RPMI8226 (cell line): ENCODE measurements at places on chromosomes 3 and 15.

DNA sequence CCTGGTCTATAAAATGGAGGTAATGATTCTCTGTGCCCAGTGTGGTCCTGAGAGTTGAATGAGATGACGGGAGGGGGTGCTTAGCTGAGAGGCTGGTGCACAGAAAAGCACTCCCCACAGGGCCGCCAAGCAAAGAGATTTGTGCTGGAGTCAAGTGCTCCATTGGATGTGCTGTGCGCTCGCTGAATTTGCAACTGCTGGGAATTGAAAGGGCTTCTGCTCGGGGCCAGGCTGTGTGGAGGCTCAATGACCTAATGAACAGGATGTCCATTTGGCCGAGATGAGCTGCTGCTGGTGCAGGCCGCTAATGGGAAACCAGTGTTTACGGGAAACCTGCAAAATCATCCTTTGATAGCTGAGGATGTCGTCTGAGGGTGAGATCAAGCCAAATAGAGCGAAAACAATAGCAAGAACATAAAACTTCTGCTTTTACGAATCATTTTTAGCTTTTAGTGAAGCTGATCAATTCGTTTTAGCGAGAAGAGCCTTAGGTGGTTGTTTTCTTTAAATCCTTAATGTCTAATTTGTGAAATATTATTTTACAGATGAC lies 211.7 kb downstream of the GABRG3 start:
- DNase-seq: no peak

- no peak for DNase-seq
Measured at GRCh38 chr3:11167590-11167989, 13.3 kb downstream of the HRH1 start.

GRCh38 chr15:88274553-88275460 lies 18.3 kb upstream of the NTRK3 start:
- DNase-seq: peak; percentile 70

- no peak for DNase-seq
Measured at GRCh38 chr15:65393091-65393490, 15.3 kb upstream of the IGDCC3 start.

DNA sequence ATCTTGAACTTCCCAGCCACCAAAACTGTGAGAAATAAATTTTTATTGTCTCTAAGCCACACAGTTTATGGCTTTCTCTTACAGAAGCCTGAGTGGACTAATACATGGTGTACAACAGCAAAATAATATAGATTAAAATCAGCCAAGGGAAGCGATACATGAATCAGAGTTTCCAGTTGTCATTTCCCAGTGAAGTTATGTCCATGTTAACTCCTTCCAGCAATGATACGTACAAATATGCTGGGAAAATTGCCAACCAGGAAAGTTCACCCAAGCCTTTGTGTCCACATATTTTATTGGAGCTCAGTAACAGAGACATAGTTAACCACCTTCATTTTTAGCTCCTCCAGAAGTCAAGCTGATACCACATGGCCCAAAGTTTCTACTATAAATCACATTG lies 280.9 kb upstream of the KCNMB2 start:
- DNase-seq: no peak

- no peak for DNase-seq
Measured at GRCh38 chr15:65818927-65819562, 27.0 kb upstream of the DENND4A start.

DNA sequence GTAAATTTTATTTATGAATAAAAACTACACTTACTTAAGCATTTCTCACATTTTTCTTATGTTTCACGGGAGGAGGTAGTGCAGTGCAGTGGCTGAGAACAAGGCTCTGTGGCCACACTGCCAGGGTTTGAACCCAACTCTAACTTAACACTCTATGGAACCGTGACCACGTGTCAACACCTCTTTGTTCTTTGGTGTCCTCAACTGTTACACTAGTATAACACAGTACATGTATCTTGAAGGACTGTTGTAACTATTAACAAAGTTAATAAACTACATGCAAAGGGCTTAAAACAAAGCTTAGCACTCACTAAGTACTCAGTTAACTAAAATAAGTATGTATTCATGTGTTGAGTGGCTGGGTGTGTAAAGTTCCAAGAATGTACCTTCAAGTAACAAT lies 19.5 kb downstream of the CD47 start:
- DNase-seq: no peak

- DNase-seq: no peak
Measured at GRCh38 chr15:35857567-35858226, 311.7 kb upstream of the DPH6 start.

- DNase-seq: peak; percentile 57
Measured at GRCh38 chr3:195081242-195081963, 189.6 kb downstream of the XXYLT1 start.

DNA sequence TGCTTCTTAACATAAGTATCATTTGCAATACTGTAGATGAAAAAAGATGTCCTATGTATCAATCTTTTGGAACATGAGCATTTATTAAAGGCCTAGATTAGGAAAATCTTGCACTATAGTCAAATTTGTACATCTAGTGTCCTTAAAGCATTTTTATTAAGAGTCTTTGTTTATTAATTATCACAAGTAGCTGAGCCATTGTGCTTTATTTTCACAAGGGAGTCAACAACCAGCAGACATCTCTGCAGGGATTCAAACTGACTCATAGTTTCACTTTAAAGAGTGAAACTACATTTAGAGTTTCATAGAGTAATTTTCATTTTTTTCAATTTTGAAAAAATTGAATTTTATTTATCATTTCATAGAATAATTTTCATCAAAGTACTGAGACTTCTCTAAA lies 94.5 kb upstream of the EIF1B start:
- DNase-seq: no peak

DNA sequence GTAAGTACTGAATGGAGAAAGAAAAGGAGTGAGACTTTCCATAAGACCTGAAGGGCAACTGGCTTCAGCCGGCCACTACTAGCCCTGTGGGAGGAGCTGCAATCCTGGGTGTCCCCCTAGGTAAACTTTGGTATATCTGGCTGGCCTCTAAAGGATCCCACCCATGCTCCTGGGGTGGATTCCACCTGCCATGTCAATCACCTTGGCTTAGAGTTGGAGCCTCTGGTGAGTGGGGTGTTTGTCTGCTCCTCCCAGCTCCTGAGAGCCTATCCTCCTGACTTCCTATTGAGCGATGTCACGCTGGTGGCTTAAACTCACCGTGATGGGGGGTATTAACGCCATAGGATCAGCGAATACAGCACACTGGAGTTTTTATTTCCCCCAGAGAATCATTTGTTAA lies 2.6 kb downstream of the SPTBN5 start:
- DNase-seq: no peak

- DNase-seq: no peak
Measured at GRCh38 chr3:59793976-59794375, 744.2 kb upstream of the CFAP20DC start.

DNA sequence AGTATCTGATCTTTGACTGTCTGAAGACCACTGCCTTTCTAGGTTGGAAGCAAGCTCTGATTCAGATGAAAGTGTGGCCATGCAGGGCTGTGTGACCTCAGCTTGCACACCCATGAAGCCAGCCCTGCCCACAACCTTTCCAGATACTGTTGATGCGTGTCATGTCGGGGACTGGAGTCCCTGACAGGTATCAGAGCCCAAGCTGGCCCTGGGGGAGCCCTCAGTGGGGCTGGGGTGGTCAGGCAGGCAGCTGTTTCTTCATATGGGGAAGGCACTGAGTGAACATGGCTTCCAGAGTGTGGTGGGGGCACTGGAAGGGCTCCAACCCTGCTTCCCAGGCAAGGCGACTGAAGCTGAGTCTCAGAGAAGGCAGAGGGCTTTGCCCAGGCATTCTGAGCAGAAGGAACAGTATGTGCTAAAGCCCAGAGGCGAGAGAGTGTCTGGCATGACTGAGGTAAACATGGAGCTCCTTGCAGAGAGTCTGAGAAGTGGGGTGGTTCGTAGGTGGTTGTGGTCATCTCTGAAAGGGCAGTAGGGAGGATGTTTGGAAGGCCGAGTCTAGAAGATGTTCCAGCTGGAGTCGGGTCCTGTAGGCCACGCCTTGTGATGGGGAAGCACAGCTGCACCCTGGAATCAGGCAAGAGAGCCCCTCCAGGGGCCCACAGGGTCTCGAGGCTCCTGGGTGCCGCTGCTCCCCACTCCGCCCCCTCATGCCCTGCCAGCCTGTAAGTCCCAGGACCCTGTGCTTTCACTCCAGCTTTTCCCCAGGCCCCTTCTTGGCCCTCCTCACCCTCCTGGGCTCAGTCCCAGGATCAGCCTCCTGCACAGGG lies 122.2 kb downstream of the EEFSEC start:
- DNase-seq: no peak

- DNase-seq: peak; percentile 52
Measured at GRCh38 chr15:77497110-77497737, 76.5 kb downstream of the HMG20A start.

- DNase-seq: no peak
Measured at GRCh38 chr15:70323111-70323851, 225.6 kb upstream of the TLE3 start.

- DNase-seq: no peak
Measured at GRCh38 chr3:166669781-166670180, 710.3 kb downstream of the ZBBX start.
